ENCODE measurements at places on chromosomes 1 and 21.

GRCh38 chr1:214637722-214638458 is 34.9 kb downstream of the CENPF start:
- peak; percentile 53 for DNase-seq

DNA sequence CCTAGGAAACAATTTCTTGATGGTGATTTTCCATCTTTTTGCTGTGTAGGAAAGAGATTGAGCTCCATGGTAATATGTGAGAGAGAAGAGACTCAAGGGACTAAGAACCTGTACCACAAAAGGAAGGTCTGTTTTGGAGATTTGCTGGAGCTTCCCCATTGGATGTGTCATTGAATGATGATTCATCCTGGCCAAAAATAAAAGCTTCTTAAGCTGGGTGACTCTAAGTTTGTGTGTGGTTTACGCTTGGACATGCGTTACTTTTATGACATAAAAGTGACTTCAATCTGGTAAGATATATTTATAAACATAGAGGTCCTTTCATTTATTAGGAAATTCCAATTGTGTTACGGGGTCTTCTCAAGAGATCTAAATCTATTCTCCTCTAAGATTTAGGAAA is 17.4 kb upstream of the IL19 start:
- no peak for DNase-seq

DNA sequence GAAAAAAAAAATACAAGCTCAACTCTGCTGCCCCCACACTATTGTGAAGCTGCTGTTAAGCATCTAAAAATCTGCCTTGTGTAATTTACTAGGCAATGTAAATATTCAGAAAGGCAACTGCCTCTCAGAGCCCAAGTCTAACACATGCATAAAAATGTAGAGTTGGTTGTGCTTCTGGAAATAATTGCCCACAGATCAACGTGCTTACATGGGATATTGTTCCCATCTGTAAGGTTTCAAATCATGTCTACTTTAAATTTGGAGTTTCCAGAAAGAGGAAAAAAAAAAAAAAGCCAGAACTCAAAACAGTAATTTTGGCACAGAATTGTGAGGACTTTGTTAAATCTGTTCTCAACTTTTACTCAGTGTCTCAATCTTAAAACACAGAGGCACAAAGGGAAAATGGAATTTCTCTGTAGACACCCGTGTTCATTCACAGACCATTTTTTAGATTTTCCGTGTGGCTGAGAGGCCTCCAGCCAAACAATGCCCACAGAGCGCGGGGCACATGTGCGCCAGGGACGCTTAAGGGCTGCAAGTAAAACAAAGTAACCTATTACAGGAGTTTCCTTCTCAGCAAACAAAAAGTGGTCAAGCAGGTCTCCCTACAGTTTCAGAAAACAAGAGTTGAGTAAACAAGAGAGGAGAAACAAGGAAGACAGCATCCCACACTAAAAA is 115.5 kb downstream of the RERE start:
- no peak for DNase-seq

DNA sequence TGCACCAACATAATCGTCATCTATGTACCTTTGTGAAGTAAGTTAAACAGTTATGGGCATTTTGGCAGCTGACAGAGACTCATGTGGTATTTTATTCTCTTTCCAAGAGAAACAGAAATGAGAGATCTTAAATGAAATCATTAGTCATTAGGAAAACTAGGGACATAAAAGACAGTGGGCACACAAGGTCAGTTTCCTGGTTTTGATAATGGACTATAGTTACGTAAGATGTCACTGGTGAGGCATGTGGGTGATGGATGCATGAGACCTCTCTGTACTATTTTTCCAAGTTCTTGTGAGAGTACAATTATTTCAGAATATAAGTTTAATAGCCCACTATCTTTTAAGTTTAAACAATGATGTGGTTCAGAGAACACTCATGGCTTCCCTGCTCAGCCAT is 216.9 kb downstream of the APP start:
- DNase-seq = no peak

Data from fibroblast of skin of scalp (primary cell).